NCI-H1694 (cell line): ENCODE measurements at places on chromosomes 4 and X.
A peak's percentile ranks its signal among the peaks of the same experiment; 100 is the strongest.

- no peak for DNase-seq
These were observed 1.7 kb upstream of the PRRG1 start for GRCh38 chrX:37347420-37347819.

DNA sequence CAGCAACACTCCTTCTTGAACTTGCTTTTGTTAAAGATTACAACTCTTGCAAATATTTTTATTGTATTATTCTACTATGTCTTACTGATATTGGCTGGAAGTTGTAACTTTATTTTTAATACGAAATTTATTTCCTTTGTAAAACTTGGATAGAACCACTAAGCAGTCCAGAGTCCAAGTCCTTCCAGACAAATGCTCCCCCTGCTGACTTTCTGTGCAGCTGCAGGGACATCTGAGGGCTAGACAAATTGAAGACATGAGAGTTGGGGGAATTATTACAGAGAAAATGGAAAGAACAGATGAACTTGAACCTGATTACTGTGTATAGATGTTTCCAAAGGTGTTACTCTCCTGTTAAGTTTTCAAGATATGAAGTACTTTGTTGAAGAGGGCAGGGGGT, 238.8 kb downstream of the GRIA3 start:
- DNase-seq: peak; percentile 2

DNA sequence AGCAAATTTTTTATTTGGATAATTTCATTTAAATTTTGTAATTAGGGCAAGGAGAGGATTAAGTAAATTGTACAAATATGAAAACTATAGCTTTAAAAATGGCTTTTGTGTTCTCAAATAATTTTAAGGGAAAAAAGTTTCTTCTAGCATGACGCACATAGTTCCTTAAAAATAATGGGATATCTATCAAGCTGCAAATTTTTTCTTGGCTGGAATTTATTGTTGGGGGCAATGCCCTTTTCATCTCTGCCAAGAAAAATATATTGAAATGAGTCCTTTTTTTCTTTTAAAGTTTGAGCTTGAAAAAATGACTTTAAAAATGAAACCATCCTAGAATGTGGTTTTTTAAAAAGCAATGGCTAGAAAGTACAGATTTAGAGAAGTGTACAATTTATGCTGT, 154.4 kb upstream of the UGT8 start:
- no peak for DNase-seq

- no peak for DNase-seq
These were observed 42.2 kb downstream of the CRLF2 start for GRCh38 chrX:1170243-1170642.

GRCh38 chr4:162510115-162510514, 346.3 kb upstream of the FSTL5 start:
- DNase-seq: no peak

GRCh38 chr4:147059064-147059731, 113.5 kb upstream of the TTC29 start:
- no peak for DNase-seq

GRCh38 chr4:2343476-2343875, 75.0 kb downstream of the ZFYVE28 start:
- no peak for DNase-seq

DNA sequence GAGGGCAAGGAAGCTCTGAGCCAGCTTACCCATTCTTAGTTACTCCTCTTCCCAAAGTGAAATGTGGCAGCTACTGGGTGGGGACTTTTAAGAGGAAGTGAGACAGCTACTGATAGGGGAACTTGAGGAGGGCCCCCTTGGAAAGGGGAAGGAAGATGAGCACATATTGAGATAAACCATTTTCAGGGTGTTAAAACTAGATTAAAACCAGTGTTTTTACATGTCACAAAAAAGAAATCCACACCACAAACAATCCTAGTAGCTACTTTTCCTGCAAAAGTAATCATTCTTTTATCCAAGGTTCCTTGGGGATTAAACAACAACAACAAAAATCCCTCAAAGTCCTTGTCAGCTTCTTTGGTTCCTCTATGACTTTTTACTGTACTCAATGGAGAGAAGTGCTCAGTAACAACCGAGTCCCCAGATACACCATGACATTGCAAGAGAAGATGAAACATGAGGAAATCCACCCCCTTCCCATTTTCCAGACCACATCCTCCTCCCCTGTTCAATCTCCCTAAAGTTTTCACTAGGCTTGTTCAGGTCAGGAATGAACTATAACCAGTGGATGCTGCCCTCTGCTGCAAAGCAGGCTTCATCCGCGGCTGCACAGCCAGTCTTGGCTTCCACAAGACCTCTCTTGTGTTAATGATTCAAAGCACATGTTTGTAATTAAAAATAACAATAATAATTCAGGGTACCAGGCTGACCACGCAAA, 113.5 kb upstream of the TMEM164 start:
- no peak for DNase-seq

GRCh38 chr4:73855406-73855805, 2.3 kb downstream of the PF4V1 start:
- no peak for DNase-seq
